ENCODE measurements at places on chromosomes 5 and 9.

DNA sequence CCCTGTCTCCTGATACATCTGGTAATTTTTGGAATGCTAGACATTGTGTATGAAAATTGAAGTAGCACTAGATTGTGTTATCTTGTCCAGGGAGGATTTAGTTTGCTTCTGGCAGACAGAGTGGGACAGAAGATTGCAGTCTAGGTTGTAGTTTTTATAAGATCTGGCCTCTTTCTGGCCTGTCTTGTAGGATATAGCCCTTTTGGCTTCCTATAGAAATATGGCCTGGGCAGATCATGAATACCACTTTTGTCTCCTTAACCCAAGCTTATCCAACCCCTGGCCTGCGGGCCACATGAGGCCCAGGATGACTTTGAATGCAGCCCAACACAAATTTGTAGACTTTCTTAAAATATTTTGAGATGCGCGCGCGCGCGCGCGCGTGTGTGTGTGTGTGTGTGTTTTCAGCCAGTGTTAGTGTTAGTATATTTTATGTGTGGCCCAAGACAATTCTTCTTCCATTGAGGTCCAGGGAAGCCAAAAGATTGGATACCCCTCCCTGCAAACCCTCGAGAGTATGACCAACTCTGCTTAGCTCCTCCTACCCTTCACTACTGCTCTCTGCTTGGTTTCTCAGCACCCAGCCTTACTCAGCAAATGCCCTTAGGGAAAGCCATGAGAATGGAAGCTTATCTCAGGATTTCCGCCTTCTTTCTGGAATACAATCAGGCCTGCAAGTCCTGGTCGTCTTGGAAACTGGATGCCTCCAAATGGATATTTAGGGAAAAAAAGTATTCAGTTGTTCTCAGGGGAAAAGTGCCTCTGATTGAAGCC lies 26.5 kb downstream of the ANKRD33B start:
- no peak for DNase-seq

DNA sequence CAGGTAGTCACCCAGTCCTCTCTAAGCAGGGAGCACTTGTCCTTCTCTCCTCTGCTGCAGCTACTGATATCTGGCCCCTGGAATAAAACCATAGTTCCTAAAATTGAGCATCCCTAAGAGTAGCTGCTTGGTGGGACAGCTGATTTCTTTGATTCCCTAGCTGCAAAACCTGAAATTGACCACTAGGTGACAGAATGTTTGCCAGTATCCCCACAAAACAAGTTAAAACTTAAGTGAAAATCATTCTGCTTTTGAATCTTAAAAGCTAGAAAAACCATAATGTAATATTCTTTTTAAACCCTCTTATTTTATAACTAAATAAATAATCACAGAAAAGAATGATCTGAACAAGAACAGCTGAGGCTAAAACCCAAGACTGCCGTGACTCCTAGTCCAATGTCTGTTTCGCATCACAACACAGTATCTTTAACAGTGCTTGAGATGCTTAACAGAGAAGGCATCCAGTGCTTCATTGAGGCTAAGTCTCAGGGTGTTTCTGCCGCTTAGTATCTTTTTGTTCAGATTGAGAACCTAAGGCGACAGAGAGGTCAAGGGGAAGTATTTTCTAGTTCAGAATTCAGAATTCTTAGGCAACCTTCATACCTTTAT lies 24.4 kb upstream of the TAL2 start:
- DNase-seq = no peak

DNA sequence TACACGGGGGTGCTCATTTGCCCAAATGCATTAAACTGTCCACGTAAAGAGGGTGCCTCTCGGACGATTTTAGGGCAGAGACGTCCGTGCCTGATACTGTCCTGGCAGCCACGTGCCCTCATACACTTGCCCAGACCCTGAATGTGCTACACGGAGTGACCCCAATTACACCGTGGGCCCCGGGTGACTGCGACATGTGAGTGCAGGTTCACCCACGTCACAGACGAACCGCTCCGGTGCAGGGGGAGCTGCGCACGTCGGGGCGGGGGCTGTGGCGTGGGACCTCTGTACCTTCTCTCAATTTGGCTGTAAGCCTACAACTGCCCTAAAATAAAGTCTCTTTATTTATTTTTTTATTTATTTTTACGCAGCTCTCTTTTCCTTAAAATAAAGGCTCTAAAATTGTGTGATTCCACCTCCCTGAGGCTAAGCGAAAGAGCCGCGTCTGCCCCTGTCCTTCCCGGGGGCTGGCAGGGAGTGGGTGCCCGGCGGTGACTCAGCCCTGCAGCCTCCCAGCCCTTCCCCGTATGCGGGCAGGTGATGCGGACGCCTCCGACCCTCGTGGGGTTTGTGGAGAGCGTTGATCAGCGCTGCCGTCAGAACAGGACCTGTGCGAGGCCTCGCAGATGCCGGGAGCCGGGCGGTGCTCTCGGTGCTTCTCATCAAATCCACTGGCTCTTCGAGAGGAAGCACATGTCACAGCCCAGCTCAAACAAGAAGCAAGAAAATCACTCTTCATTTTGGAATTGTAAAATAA lies 9.2 kb upstream of the EGFL7 start:
- DNase-seq = no peak

DNA sequence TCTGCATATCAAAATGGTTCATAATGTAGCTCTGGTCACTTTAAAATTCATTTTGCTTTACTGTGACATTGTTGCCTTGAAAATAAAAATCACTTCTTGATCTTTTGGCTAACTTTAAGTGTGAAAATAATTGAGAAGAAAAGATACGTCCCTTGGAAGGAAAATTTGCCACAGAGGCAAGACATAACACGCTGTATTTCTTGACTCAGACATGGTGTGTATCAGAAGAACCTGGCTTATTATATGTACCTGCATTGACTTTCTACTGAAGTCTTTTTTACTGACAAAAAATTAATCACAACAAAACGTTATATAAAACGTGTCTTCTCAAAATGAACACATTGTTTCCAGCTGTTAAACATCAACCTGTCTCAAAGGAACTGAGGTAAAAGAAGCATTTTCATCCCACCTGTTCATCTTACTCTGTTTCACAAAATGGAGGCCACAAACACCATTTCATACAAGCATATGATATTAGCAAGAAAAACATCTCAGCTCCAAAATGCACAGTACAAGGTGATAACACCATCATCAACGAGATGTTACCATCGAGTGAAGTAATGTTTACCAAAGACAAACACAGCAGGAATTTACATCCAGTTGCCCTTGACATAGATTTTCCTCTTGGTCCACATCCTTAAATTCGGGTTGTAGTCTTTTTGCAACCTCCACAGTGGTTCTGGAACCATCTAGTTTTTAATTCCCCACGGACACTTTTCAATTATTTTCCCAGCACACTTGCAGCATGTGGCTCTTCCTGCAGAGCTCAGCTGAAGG lies 179.9 kb downstream of the GLIS3 start:
- no peak for DNase-seq

GRCh38 chr5:34511063-34511462 lies 145.1 kb upstream of the RAI14 start:
- no peak for DNase-seq

DNA sequence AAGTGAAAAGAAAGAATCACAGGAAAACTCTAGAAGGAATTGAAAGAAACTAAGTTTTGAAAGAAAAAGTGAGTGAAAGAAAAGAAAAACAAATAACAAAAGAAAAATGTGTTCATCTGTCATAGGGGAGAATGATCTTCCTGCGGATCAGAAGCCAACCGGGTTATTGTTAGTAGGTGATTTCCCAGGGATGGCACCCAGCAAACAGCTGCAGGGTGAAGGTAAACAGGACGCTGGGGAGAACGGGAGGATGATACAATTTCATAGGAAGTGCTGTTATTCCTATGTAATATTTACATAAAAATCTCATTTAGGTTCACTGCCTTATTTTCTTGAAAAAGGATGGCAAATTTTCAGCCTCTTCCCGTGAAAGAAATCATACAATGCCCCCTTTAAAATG lies 72.4 kb upstream of the LHFPL2 start:
- DNase-seq = no peak
